ENCODE measurements at places on chromosomes 2 and 18. TPM values are rescaled to one million over a fixed set of nuclear protein-coding genes. Genes with fewer than 3 reads are reported as not detected.

The LINC00305 gene
- not detected for total RNA-seq

The SNORC gene
- total RNA-seq, result 1.6 TPM

The UGT1A10 gene
- total RNA-seq, result not detected

The CHRND gene
- not detected for total RNA-seq

The FAM124B gene
- 4.7 TPM for total RNA-seq

The MAPK4 gene
- total RNA-seq, result not detected

The KIF5C gene
- total RNA-seq, result 12.5 TPM

The DSC1 gene
- total RNA-seq, result 0.05 TPM

The CFAP65 gene
- not detected for total RNA-seq

The CENPO gene
- 50.3 TPM for total RNA-seq

The SPP2 gene
- not detected for total RNA-seq

The VWC2L gene
- total RNA-seq, result not detected

The PLEKHM3 gene
- 6.1 TPM for total RNA-seq

The MC5R gene
- total RNA-seq, result 0.09 TPM

The CHRNA1 gene
- not detected for total RNA-seq

The R3HDM1 gene
- 44.5 TPM for total RNA-seq

The CASP10 gene
- total RNA-seq, result 38.7 TPM

The RAD51AP2 gene
- not detected for total RNA-seq

The NEURL3 gene
- total RNA-seq, result 0.16 TPM

The ALKAL2 gene
- total RNA-seq, result 0.80 TPM

The EGR4 gene
- total RNA-seq, result 0.07 TPM

The MTCL1 gene
- total RNA-seq, result 0.91 TPM

The CACNB4 gene
- 0.14 TPM for total RNA-seq

The ZEB2 gene
- 12.2 TPM for total RNA-seq

The IL18R1 gene
- 21.3 TPM for total RNA-seq

The UNC80 gene
- not detected for total RNA-seq

The MLPH gene
- not detected for total RNA-seq

The ARMC9 gene
- 1.1 TPM for total RNA-seq

The POLR1A gene
- 47.2 TPM for total RNA-seq

The SLC8A1 gene
- total RNA-seq, result 1.9 TPM
